ENCODE measurements at places on chromosomes 6 and 20.

DNA sequence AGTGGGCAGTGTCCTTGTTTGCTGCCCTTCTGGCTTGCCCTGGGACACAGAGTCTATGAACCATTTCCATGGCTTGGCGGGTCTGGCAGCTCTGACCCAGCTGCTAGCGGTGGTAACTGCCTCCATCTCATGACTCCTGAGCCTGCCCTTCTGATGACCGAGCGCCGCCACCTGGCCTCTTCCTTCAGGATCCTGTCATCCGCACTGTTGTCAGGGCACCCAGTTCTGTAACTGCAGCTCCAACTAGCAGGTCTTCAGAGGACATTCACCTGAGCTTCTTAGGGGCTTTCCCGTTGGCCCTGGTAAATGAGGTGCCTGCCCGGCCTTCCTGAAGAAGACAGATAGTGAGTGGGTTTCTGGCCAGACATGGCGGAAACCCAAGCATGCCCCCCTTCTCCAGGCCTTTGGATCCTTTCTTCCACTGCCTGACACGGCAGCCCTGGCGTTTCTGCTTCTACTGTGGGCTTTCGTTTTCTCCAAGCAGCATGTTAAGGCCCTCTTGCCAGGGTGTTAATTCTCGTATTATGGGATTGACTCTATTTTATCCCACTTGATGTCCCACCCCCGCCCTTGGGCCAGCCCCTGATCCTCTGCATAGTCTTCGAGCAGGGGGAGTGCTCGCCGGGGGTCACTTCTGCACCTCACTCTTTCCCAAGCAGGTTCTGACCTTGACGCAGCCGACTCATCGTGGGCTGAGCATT is 24.7 kb downstream of the PACSIN1 start:
- DNase-seq: no peak

DNA sequence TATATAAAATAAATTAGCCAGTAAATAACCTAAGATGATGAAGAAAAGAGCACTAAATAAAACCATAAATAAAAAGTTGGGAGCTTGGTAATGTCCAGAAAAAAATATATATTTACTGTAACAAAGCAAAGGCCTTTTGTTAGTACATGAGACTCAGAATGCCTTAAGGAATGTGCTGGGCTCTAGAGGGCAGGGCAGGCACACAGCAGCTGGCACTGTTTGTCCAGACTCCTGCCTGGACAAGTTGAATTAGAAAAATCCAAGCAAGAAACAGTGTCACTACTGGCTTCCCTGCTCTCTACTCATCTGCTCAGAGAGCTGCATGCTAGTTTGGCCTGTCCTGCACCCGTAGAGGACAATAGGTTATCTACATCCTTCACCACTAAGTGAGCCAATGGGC is 8.8 kb downstream of the DEFB129 start:
- no peak for DNase-seq

DNA sequence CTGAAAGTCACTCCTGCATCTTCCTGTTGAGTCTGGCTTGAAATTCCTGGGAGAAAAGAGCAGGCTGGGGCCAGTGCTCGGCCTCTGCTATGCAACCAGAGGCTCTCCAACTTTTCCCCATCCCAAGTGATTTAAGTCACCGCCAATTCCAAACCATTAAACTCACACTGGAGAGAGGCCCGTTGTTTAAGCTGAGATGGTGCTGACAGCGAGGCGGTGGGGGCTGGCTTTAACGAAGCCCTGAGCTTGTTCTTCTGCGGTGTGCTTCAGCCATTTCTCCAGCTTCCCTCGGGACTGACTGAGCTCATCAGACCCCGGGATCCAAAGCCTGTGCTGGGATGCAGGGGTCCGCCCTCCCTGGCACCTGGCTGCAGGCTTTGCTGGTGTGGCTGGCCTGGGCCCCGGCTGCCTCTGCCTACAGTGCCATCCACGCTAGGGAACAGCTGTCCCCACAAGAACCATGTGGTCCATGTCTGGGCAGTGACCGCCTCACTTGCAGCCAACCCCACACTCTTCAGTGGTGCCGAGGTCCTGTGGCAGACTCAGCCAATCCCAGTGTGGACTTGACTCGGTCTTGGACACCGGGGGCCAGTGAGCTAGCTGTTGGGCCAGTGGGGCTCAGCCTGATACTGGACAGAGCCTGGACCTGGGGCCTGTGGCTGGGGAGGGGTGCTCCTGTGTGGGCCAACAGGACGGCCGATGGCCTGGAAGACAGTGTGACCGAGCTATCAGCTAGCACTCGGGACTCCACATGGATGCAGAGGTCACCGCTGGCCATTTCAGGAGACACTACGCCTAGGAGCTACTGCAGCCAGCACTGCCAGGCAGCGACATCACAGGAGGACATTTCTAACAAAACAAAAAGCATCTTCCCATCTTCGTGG is 21.2 kb downstream of the RAMACL start:
- DNase-seq: no peak

DNA sequence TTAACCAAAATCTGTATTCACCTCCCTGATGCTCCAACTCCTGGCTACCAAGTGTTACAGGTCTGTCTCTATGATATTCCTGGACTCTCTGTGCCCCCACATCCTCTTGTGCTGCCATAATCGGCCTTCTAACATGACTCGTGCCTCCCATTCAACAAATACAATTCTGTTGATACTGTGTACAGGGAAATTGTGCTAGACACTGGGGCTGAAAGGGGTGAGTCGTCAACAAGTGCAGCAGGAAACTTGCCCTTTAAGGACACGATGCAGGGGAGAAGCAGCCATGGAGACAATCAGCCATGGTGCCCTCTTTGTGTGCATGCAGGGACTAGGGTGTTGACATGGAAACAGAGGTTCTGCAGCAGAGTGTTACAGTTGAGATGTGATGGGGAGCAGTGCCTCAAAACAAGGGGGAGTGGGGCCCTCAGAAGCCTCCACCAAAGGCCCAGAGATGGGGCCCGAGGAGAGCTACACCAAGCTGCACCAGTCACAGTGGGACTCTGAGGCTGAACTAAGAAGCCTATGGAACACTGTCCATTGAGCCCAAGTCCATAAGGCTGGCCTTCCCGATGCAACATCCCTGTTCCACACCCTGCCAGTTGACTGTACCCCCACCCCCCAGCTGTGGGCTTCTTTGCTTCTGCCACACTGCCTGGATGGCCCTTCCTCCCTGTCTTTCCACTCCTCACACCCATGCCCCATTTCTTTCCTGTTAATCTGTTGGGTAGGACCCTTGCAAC is 3.1 kb downstream of the PCED1A start:
- no peak for DNase-seq

Measured in glomerular endothelial cell (primary cell).